HT1080 (cell line): ENCODE measurements at places on chromosomes 2 and 18. TPM values are rescaled to one million over a fixed set of nuclear protein-coding genes. Genes with fewer than 3 reads are reported as not detected.

KCNE4 gene
- not detected in 2 replicates for total RNA-seq

ACADL gene
- total RNA-seq = not detected in 2 replicates

VWA3B gene
- total RNA-seq = not detected in 2 replicates

USP34 gene
- total RNA-seq = 47.5 and 48.6 TPM in 2 replicates

MREG gene
- total RNA-seq = 17.6 and 19.8 TPM in 2 replicates

IGFBP2 gene
- 5.2 and 5.3 TPM in 2 replicates for total RNA-seq

IL1R2 gene
- 0.57 and 0.59 TPM in 2 replicates for total RNA-seq

BMP10 gene
- total RNA-seq = not detected in 2 replicates

FOSL2 gene
- total RNA-seq = 61.2 and 73.5 TPM in 2 replicates

RBBP8 gene
- 43.4 and 45.1 TPM in 2 replicates for total RNA-seq

PROKR1 gene
- total RNA-seq = not detected in 2 replicates

TMEM198 gene
- 1.8 and 2.0 TPM in 2 replicates for total RNA-seq

ASB18 gene
- total RNA-seq = not detected in 2 replicates

ABHD3 gene
- total RNA-seq = 3.8 and 5.1 TPM in 2 replicates

KIAA1328 gene
- total RNA-seq = 1.2 and 1.4 TPM in 2 replicates

DLX2 gene
- 0.53 and 1.1 TPM in 2 replicates for total RNA-seq

BOLL gene
- not detected in 2 replicates for total RNA-seq

VWC2L gene
- total RNA-seq = not detected in 2 replicates

TBR1 gene
- total RNA-seq = 0.13 TPM in 1 of 2 replicates, not detected in the other

ST8SIA3 gene
- not detected in 2 replicates for total RNA-seq
